Placental pericyte (primary cell): ENCODE measurements at places on chromosomes 12 and 14. TPM values are rescaled to one million over a fixed set of nuclear protein-coding genes. Genes with fewer than 3 reads are reported as not detected.

Gene GLT8D2
- total RNA-seq, result 22.5 and 28.2 TPM in 2 replicates

Gene CRIP1
- total RNA-seq, result 5.3 and 7.3 TPM in 2 replicates

Gene CCDC177
- total RNA-seq, result not detected in 2 replicates

Gene PRKCH
- total RNA-seq, result 1.1 and 1.5 TPM in 2 replicates

Gene SLC25A47
- total RNA-seq, result not detected in 2 replicates

Gene SERPINA12
- not detected in 2 replicates for total RNA-seq

Gene BTG1
- total RNA-seq, result 15.8 and 18.2 TPM in 2 replicates

Gene SLC5A8
- total RNA-seq, result not detected in 2 replicates

Gene HOMEZ
- total RNA-seq, result 4.4 and 13.8 TPM in 2 replicates

Gene PROX2
- total RNA-seq, result not detected in 2 replicates

Gene TMEM52B
- total RNA-seq, result 15.6 and 71.6 TPM in 2 replicates

Gene GMPR2
- 78.6 and 87.8 TPM in 2 replicates for total RNA-seq

Gene FIGNL2
- 0.22 and 0.29 TPM in 2 replicates for total RNA-seq

Gene REP15
- total RNA-seq, result 2.0 and 3.7 TPM in 2 replicates

Gene MMP19
- 9.0 and 11.2 TPM in 2 replicates for total RNA-seq

Gene DEGS2
- not detected in 2 replicates for total RNA-seq

Gene JAG2
- 1.4 and 1.5 TPM in 2 replicates for total RNA-seq

Gene KCNH3
- total RNA-seq, result 0.29 and 0.44 TPM in 2 replicates

Gene WNT1
- total RNA-seq, result not detected in 2 replicates

Gene C12orf56
- 2.8 and 4.3 TPM in 2 replicates for total RNA-seq

Gene AKAP6
- 0.88 and 4.7 TPM in 2 replicates for total RNA-seq

Gene UNG
- 7.7 and 23.6 TPM in 2 replicates for total RNA-seq

Gene ZNF219
- total RNA-seq, result 1.7 and 7.2 TPM in 2 replicates

Gene FOXN4
- not detected in 2 replicates for total RNA-seq

Gene SIRT4
- 0.66 and 0.86 TPM in 2 replicates for total RNA-seq

Gene FLRT2
- total RNA-seq, result 33.6 and 42.2 TPM in 2 replicates

Gene RDH11
- total RNA-seq, result 97.2 and 147 TPM in 2 replicates

Gene ERP27
- 0.29 TPM in 1 of 2 replicates, not detected in the other for total RNA-seq

Gene RDH5
- 0.66 and 6.2 TPM in 2 replicates for total RNA-seq

Gene GLS2
- not detected in 2 replicates for total RNA-seq

Gene EID3
- 9.0 and 18.8 TPM in 2 replicates for total RNA-seq

Gene MED13L
- 148 and 155 TPM in 2 replicates for total RNA-seq

Gene A2M
- 1.8 and 10.2 TPM in 2 replicates for total RNA-seq

Gene NRL
- 0.72 and 1.3 TPM in 2 replicates for total RNA-seq

Gene ANG
- 1.4 and 6.8 TPM in 2 replicates for total RNA-seq

Gene TBX3
- 24.7 and 182 TPM in 2 replicates for total RNA-seq

Gene LRTM2
- not detected in 2 replicates for total RNA-seq

Gene INSM2
- total RNA-seq, result not detected in 2 replicates
